Progenitor cell of endocrine pancreas (in vitro differentiated cells): ENCODE measurements at places on chromosomes 12 and 14. TPM values are rescaled to one million over a fixed set of nuclear protein-coding genes. Genes with fewer than 3 reads are reported as not detected.

OR6C2 gene
- not detected in 2 replicates for total RNA-seq

LRP1 gene
- 93.4 and 95.7 TPM in 2 replicates for total RNA-seq

SDS gene
- total RNA-seq: not detected in 2 replicates

SLC22A17 gene
- 26.2 and 29.3 TPM in 2 replicates for total RNA-seq

USP44 gene
- 11.6 and 13.3 TPM in 2 replicates for total RNA-seq

UNG gene
- 81.5 and 84.1 TPM in 2 replicates for total RNA-seq

KITLG gene
- 9.1 and 11.5 TPM in 2 replicates for total RNA-seq

DAO gene
- total RNA-seq: not detected in 2 replicates

GATC gene
- 28.0 and 30.9 TPM in 2 replicates for total RNA-seq

IRAK3 gene
- total RNA-seq: 0.02 TPM in 1 of 2 replicates, not detected in the other

PPP4R3A gene
- total RNA-seq: 119 and 120 TPM in 2 replicates

EPYC gene
- total RNA-seq: not detected in 2 replicates

ZDHHC22 gene
- total RNA-seq: 0.13 and 0.14 TPM in 2 replicates

ADAM21 gene
- 0.11 and 0.12 TPM in 2 replicates for total RNA-seq

HOXC12 gene
- not detected in 2 replicates for total RNA-seq

DNA sequence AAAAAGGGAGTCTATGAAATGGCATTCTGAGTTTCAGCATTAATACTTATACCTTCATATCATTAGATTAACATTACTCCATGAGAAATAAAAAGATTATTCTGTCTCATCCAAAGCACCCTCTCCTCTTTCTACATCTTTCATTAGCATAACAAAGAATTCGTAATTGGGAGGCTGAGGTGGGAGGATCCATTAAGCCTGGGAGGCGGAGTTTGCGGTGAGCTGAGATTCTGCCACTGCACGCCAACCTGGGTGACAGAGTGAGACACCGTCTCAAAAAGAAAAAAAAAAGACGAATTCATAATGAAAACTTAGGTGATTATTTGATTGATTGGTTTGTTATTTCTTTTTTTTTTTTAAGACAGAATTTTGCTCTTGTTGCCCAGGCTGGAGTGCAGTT, 1.8 kb upstream of the CDK17 start:
- no peak for DNase-seq

- DNase-seq: no peak
Observed at GRCh38 chr12:65300097-65300496, 21.6 kb downstream of the MSRB3 start.

DNA sequence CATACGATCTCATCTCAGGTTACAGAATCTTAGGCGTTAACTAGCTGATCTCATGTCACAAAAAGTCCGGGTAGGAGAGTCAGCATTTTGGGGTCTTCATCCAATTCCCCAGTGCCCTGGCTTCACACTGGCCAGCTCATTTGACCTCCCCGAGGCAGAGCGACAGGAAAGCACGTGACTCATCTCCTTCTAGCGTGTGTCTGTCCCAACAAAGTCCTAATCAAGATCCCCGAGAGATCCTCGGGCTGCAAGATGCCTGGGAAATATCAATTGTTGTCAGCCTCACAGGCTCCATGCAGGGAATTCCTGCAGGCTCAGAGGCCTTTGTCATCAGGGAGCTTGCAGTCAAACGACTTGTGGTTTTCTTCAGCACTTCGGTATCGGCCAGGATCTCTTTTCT, 57.5 kb downstream of the ZNF664 start:
- no peak for DNase-seq

GRCh38 chr12:65464930-65465329, 186.4 kb downstream of the MSRB3 start:
- no peak for DNase-seq

- DNase-seq: no peak
Observed at GRCh38 chr12:10067264-10067663, 31.5 kb downstream of the CLEC1A start.

DNA sequence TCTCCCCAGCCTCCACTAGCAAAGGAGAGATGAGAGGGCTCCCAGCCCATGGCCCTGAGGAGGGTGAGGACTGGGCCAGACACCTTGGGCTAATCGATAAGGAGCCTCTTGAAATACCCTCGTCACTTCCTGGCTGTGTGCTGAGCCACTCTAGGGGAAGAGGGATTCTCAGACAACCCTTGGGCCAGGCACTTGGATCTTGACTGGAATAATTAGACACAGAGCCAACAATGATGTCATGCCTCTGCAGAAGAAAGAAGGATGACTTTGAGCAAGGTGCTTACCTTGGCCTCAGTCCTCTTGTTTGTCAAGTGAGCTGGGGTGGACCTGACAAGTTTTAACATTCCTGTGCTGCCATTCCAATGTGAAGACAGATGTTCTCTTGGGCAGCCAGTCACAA, 83.1 kb downstream of the LRRC74A start:
- no peak for DNase-seq

- DNase-seq: no peak
Observed at GRCh38 chr12:12693111-12693671, 2.8 kb downstream of the GPR19 start.

- no peak for DNase-seq
Observed at GRCh38 chr14:99590746-99591555, 13.1 kb downstream of the CCDC85C start.

GRCh38 chr12:25456474-25456873, 96.6 kb downstream of the LMNTD1 start:
- no peak for DNase-seq

GRCh38 chr14:75277008-75277814, 1.4 kb upstream of the FOS start:
- peak; percentile 52 for DNase-seq

- no peak for DNase-seq
Observed at GRCh38 chr12:1530592-1531152, 63.7 kb downstream of the FBXL14 start.

DNA sequence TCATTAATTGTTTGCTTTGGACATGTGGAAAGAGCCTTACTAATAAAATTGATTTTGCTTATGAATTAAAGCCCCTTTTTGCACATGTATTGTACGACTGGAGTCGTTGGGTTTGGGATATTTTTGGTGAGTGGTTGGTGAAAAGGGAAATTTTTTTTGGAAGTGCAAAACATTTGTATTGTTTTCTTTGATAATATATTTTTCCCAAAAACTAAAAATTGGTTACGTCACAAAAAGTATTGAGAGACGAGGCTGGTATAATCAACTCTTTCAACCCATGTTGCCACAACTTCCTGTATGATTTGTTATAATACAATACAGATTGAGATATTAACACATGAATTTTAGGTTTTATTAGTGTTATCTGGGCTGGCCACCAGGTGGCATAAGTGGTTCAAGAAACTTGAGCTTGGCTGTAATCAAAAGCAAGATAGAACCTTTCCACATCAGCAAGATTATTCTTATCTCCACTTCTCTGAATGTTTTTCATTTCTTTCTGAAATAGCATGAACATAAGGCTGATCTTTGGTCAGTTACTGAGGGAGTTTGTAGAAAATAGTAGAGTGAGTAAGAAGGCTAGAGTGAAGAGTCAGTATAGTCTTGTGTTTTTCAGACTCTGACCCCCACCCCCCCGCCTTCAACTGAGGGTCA, 8.7 kb downstream of the NGDN start:
- peak; percentile 27 for DNase-seq

DNA sequence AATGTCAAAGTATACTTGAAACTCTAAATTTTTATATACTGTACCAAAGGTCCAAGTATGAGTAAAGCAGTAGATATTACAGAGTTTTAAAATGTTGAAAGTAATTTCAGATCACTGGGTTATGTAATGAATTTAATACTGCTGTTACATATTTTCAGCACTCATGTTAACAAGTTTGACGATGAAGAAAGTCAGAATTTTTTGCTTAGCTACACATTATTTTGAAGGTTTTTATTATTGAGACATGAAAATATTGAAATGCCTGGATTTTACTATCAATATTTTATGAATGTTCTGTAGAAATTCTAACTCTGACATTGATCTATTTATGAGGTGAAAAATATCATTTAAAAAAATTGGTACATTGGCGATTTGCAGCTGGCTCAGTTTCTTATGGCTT, 1030.3 kb downstream of the FSCB start:
- DNase-seq: no peak

DNA sequence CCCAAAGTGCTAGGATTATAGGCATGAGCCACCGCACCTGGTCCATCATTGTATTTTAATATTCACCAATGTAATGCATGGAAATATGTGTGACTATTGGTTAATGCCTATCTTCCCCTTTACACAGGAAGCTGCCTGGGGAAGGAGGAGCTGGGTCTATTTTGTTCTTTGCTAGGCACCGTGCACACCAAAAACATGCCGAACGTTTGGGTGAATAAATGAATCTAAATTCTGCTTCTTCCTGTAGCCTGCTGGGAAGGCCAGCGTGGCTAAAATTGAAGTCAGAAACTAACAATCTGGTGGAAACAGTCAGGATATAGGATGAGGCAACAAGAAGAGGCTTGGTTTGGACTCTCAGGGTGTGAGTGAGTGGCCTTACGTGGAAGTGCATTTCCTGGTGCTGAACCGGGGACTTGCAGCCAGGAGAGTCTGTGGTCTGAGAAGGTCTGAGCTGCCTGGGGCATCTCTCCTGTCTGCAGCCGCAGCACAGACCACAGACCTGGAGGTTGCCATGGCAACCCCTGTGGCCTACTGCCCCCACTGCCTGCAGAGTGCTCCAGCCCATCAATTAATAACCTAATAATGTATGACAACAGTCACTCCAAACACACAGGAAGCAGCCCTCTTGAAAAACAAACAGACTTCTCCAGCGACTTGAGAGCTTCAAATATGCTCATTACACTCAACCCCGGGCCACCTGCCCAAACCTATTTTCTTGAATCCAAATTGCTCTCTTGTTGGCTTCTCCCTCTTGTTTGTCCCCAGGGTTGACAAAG, 5.5 kb upstream of the GPR68 start:
- DNase-seq: no peak

GRCh38 chr12:4894019-4894418, 15.7 kb upstream of the KCNA1 start:
- DNase-seq: no peak

DNA sequence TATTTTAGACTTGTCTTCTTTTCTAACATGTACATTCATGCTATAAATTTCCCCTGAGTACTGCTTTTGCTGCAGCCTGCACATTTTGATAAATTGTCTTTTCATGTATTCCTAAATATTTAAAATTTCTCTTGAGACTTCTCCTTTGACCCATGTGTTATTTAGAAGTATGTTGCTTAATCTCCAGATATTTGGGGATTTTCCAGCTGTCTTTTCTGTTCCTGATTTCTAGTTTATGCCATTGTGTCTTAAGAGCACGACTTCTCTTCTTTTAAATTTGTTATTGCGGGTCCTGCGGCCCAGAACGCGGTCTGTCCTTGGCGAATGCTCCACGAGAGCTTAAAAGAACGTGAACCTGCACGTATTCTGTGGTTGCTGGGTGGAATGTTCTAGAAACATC, 136.4 kb downstream of the KIF26A start:
- no peak for DNase-seq

DNA sequence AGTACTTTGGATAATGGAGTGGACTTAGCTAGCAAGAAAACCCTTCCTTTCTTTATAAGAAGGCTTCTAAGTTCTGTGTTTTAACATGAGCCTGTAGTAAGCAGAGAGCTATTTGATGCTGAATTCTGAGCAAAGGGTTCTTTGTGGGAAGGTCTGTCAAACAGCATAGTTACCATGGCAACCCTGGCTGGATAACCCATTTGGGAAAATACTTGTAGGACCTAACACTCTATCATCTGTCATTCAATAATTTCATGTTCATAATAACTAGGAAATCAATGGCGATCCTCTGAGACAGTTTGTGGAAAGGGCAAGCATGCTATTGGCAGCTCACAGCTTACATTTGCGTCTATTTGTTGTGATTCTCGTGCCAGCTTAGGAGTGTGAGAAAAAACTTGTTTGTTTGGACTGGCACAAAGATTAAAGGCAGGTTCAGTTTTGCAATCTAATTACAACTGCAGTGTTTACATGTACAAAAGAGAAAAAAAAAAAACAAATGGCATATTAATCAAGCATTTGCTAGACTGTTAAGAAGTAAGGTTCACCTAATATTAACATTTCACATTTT, 219.2 kb downstream of the PDZRN4 start:
- no peak for DNase-seq

DNA sequence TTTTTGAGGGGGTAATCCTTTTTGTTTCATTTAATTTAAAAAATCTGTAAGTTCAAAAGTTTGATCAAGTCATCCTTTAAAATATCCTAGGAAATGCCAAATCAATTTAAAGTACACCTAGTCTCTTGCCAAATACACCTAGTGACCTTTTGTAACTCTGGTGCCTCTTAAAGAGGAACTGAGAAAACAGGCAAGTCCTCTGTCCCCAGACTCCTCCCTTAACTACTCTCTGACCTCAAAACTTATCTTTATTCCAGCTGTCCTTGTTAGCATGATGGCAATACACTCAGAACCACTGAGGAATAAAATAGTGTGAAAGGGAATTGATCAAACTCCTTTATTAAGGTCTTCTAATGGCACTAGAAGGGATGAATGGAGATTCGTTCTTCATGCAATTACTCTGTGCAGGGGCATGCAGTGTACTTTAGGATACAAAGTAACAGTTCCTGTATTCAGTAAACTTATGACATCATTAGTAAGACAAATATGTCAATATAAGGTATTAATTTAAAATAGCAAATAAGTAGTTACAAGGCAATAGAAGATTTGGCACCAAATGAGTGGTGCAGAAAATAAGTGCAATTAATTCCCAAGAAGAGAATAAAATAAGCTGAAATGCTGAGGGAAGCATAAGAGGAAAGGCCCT, 3.3 kb downstream of the FAR2 start:
- DNase-seq: no peak

DNA sequence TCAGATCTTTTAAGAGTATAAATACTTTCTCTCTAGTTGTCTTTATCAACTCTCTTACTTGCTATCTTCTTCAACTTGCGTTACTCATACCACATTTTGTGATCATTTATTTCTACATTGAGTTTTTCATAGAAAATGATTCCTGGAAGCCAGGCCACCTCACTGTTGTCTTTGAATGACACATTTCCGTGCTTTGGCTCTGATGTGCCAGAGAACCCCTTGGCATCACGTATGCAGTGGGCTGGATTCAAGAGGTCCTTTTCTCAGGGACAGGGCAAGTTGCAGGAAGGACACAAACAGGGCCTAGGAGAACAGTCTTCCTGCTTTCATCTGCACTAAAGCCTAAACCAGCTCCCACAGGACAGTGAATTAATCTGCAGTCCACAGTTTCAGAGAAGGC, 70.3 kb upstream of the PYGL start:
- no peak for DNase-seq

DNA sequence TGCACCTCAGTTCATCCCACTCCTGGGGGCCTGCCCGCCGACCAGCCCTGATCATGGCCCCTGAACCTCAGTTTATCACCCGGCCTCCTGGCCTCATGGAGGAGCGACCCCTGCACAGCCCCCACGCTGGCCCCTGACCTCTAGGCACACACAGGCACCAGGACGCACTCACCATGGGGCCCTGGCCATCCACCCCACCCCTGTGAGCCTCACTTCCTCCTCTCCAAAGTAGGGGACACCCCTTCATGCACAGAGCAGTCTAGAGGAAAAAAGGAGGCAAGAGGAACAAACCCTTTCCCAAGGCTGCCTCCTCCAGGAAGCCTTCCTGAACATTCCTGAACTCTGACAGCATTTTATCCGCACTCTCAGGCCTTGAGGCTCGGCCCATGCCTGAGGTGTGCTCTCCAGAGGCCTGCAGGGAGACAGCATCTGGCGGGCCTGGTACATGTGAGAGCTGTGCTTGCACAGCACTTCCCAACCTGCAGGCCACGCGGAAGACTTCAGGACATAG, 39.4 kb downstream of the CCNK start:
- DNase-seq: no peak

GRCh38 chr14:38107216-38107631, 100.5 kb upstream of the SSTR1 start:
- no peak for DNase-seq

- DNase-seq: no peak
Observed at GRCh38 chr12:89475203-89475990, 49.2 kb downstream of the GALNT4 start.
